Stimulated activated CD4-positive, alpha-beta T cell treated with anti-CD3 and anti-CD28 coated beads, Interleukin-1b, Interleukin-23, amount 100 ng/mL, for 4 hours (primary cell): ENCODE measurements at places on chromosomes 6 and 20.
A peak's percentile ranks its signal among the peaks of the same experiment; 100 is the strongest.

DNA sequence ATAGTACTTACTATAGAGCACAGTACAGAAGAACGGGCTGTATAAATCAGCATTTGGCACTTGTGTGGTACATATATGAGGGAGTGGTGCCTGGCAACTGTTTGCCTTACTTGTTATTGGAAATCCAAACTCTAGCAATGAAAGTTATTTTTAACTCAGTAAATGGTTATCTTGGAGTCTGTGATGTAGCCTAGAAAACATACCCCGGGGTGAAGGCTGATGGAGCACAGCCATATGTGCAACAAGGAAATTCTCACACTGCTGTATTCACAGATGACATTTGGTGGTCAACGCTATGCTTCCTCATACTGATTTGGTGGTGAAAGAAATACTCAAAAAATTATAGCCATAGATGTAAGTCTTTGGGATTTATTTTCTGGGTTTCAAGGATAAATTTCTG is 807.5 kb upstream of the FLRT3 start:
- no peak for DNase-seq

- no peak for DNase-seq
Observed at GRCh38 chr20:50237349-50237748, 46.7 kb downstream of the CEBPB start.

DNA sequence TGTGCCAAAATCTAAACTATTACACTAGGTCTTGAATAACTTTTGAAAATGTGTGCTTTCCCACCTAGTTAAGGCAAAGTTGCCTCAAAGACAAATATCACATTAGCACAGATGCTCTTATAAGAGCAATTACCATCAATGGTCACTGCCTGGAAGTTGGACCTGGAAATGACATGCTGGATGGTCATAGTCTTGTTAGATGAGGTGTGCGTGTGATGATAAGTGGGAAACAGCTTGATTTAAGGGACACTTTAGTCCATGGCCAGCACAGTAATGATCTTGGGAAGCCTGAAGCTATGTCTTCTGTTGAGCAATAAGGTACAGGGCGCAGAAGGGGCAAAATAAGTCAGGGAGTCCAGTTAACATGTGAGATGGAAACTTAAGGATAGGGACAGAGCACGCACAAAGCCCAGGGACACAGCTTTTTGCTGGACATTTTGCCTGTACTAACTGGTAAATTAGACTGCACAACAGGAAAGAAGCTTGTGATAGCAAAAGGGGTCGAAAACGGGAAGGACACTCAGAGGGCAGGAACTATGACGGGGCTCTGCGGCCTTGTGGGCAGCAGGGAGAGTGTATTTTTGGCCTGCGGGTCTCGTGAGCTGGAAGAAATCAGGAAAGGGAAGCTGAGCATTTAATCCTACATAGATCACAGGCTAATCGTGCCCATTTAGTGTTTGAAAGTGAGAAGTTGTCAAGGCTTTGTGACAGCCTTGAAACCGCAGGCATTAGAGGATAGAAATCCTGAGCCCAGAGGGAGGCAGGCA is 66.7 kb upstream of the BMP2 start:
- no peak for DNase-seq

DNA sequence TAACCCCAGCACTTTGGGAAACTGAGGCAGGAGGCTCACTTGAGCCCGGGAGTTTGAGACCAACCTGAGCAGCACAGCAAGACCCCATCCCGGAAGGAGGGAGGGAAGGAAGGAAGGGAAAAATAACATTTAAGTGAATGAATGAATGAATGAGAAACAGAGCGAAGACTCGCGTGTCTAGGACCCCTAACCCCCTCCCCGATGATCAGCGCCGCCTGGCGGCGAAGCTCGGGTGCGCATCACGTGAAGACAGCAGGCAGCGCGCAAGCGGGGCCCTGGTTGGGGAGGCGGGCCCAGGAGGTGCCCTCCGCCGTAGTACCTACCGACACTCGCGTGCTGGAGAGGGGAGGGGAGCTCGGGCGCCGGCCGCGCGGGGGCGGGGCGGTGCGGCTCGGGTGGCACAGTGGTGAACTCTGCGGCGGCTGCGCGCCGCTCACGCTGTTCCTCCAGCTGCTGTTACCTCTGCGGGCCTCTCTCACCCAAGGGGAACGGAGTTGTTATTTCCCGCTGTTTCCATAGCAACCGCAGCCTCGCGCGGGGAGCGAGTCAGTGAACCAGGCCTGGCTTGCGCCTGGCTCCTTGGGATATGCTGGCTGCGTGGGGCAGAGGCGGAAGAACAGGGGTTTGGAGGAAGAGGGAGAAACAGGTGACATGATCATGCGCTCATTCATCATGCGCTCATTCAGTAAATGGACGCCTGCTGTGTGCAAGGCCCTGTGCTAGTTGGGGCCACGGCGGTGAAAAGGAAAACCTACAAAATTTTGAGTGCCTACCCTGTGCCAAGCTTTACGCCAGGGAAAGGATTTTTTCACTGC is 2.0 kb upstream of the DCDC2 start:
- peak; percentile 76 for DNase-seq

GRCh38 chr6:129329678-129330077 is 380.3 kb downstream of the ARHGAP18 start:
- no peak for DNase-seq

DNA sequence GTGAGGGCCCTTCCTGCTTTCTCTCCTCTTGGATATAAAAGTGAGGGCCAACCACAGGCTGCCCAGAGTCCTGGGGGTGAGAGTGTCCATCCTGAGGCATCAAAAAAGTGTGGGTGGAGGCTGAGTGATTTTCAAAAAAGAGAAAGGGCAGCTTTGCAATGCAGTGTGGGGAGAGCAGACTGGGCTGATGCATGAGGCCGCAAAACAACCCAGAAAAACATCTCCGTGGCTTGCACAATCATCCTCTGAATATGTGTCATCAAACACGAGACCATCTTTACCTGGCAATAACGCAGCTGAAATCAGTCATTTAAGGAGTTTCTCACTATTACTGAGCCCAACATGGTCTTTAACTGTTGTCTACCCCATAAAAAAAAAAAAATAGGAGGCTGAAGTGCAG is 191.2 kb upstream of the SOX4 start:
- no peak for DNase-seq

- no peak for DNase-seq
Observed at GRCh38 chr6:34236131-34236442, 586 bp upstream of the HMGA1 start.
